ENCODE measurements at places on chromosomes 1 and 21. TPM values are rescaled to one million over a fixed set of nuclear protein-coding genes. Genes with fewer than 3 reads are reported as not detected.

Gene PLPPR4
- total RNA-seq, result under 0.01 TPM

Gene SHISA4
- total RNA-seq, result 23.6 TPM

Gene GJB3
- total RNA-seq, result not detected

Gene SH2D5
- total RNA-seq, result 5.5 TPM

Gene SPRR2F
- total RNA-seq, result not detected

Gene ARMH1
- not detected for total RNA-seq

Gene TLCD4
- 0.84 TPM for total RNA-seq

Gene EDARADD
- total RNA-seq, result not detected

Gene THEMIS2
- 10.3 TPM for total RNA-seq

Gene CHD5
- 0.50 TPM for total RNA-seq

Gene CD101
- not detected for total RNA-seq

Gene AADACL3
- not detected for total RNA-seq

Gene CAMK1G
- total RNA-seq, result 1.2 TPM

Gene ZNF670
- total RNA-seq, result 2.0 TPM

Gene CHIA
- not detected for total RNA-seq

Gene CD164L2
- total RNA-seq, result not detected

Gene S100A1
- total RNA-seq, result not detected

Gene NHLH1
- total RNA-seq, result not detected

Gene GBP5
- not detected for total RNA-seq

Gene TRABD2B
- not detected for total RNA-seq

Gene OPN3
- 35.7 TPM for total RNA-seq

Gene AVPR1B
- not detected for total RNA-seq

Gene AGMAT
- total RNA-seq, result 2.1 TPM

Gene GPR52
- total RNA-seq, result not detected

Gene PAQR6
- total RNA-seq, result 0.34 TPM

Gene NEK2
- 39.2 TPM for total RNA-seq

Gene CYP4A22
- total RNA-seq, result not detected

Gene LCE1E
- total RNA-seq, result not detected

Gene TNNI3K
- total RNA-seq, result not detected

Gene PLA2G2C
- total RNA-seq, result not detected

Gene CORT
- 0.50 TPM for total RNA-seq

Gene MIB2
- 23.6 TPM for total RNA-seq

Gene WDR64
- total RNA-seq, result not detected

Gene LCE1F
- not detected for total RNA-seq

Gene A3GALT2
- not detected for total RNA-seq

Gene EXTL1
- total RNA-seq, result 0.30 TPM

Gene LIPI
- total RNA-seq, result not detected

Gene MROH9
- not detected for total RNA-seq

Gene RHD
- not detected for total RNA-seq

Gene PADI4
- total RNA-seq, result not detected

Gene ZNF691
- total RNA-seq, result 10.6 TPM

Gene TFAP2E
- not detected for total RNA-seq

Gene ADAMTS5
- 0.45 TPM for total RNA-seq

Gene NOL9
- total RNA-seq, result 15.3 TPM

Gene RXFP4
- not detected for total RNA-seq

Gene RASAL2
- total RNA-seq, result 6.9 TPM

Gene TTC39A
- total RNA-seq, result 0.30 TPM

Gene AMPD1
- total RNA-seq, result not detected

Gene DLGAP3
- 0.45 TPM for total RNA-seq

Gene RGSL1
- not detected for total RNA-seq

Gene C8A
- not detected for total RNA-seq
